ENCODE measurements at places on chromosomes 1 and 21.
A peak's percentile ranks its signal among the peaks of the same experiment; 100 is the strongest.

- no peak for DNase-seq
Observed at GRCh38 chr21:28160378-28160777, 832.3 kb downstream of the LTN1 start.

DNA sequence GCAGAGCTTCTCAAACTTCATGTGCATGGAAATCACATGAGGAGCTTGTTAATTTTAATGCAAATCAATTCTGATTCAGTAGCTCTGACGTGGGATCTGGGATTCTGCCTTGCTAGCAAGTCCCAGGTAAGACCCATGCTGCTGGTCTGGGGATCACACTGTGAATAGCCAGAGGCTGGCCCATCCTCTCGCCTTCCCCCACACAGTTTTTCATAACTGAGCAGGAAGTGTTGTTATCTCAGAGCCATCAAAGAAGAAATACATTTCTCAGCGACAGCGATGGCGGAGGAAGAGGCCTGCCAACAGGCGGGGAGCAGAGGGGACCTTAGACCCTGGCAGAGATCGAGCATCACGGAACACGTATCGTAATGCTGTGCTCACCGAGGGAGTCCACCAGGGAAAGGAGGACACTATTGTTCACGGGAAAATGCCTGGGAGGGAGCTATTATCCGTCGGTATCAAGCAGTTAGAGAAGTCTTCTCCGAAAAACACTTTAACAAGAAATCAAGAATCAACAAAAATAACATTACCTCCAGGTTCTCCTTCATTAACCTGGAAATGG lies 268.9 kb upstream of the TMEM51 start:
- no peak for DNase-seq

DNA sequence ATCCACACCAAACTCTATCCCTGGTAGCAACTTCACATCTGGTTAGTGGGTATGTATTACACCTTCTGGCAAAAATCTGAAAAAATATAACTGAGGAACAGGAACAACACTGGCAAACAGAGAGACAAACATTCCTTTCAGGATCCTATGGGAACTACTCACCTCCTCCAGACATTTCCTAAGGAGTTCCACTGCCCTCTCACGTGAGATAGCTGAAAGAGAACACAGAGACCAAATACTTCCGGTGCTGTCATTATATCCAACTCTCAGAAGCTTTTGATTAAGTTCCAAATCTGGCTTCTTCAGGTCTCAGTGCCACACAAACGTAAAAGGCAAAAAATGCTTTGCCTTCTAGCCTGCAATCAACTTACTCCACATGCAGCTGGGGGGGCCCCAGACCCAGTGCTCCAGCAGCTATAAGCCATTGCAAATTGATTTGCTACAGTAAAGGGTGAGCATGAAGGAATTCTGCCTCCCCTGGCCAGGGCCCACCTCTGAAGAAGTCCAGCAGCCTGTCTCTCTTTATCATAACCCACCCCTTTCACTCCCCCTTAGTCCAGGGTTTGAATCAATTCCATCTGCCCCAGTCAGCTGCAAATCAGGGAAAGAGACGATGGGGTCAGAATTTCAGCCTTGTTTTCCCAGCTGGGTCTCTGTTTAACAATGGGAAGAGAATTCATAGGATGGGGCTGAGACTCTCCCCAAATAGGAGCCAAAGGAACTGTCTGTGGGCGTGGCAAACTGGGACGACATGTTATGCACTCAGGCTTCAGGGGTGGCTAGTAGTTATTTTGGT lies 32.2 kb downstream of the TFAP2E start:
- DNase-seq = no peak

- DNase-seq = no peak
Observed at GRCh38 chr21:29786496-29787360, 153.1 kb downstream of the GRIK1 start.

DNA sequence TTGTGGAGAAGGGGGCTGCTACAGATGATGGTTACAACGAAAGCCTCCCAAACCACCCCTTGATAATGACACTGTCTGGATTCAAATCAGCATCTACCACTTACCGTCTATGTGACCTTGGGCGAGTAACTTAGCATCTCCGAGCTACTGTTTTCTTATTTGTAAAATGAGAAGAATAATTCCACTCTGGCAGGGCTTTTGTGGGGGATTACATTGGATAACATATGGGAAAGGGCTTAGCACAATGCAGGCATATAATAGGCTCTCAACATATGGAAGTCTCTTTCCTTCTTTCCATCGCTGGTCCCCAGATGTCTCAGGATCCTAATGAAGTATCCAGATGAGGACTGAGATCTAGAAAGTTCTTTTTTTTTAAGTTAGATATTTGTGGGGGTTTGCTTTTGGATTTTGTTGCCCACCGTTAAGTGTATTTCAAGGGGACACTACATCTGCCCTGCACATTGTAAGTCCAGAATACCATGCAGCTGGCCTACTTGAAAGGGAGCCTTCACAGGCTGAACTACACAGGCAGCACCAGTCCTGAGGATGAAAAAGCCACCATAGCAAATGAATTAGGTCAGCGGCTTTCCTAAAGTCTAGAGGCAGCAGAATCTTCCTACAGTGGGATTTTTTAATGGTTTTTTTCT lies 172.2 kb upstream of the IRF2BP2 start:
- DNase-seq = no peak

- DNase-seq = no peak
Observed at GRCh38 chr1:207049974-207050391, 1.0 kb downstream of the YOD1 start.

GRCh38 chr1:39453603-39454002 lies 37.8 kb upstream of the BMP8A start:
- DNase-seq = no peak

- DNase-seq = peak; percentile 58
Observed at GRCh38 chr1:174966008-174966572, 33.7 kb upstream of the CACYBP start.

GRCh38 chr1:114320586-114320985 lies 166.9 kb upstream of the SYT6 start:
- DNase-seq = no peak

DNA sequence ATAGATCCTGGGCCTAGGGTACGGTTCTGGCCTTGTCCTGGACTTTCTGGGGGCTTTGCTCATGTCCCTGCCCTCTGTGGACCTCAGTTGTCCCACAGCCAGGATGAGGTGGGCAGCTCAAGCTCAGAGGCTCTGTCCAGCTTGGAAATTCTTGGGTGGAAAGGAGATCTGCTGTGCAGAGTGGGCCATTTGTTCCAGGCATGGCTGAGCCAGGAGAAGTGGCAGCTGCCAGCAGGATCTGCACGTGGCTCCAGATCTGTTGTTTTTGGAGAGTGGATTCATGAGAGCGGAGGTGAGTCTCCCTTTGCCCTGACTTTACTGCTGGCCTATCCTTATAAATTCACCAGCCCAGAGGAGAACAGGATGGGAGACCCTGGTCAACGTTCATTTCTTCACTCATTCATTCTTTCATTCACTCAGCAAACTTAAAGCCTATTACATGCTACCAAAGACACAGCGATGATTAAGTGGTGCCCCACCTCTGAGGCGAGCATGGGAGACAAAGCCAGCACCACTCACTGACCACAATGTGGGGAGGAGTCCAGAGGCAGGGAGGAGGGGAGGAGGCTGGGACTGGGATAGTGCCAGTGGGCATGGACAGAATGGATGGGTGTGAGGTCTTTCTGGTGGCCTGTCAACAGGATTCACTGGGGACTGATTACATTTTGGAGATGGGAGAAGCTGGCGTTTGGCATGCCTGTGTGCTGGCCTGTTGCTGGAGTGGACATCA lies 205.1 kb downstream of the TRABD2B start:
- no peak for DNase-seq

DNA sequence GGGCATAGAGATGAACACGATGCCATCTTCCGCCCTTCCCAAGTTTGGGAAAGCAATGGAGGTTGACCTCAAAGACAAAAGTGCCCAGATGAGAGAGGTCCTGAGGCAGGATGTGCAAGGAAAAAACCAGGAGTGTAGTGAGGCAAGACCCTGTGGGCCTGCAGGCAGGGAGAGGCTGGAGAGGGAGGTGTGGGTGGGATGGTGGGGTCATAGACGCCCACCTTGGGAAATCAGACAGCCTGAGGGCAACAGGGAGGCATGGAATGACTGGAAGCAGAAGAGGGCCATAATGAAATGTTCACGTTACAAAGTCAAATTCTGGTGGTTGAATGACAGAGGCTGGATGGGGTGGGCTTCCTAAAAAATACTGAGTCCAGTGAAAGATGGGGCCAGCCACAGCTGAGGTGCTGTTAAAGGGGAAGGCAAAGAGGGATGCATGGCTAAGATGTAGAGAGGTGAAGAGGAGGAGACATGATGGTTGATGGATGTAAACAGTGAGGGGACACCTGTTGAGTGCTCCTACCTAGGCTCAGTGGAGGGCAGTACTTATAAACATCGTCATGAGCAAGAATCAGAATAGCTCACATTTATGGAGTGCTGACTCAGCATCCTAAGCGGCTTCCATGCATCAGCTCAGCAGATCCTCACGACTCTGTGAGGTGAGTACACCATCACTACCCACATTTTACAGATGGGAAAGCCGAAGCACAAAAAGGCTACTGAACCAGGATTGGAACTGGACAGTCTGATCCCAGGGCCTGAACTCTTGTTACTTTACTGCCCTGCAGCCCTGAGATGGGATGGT lies 42.0 kb downstream of the GRIK3 start:
- no peak for DNase-seq

GRCh38 chr1:9069326-9070100 lies at the start of gene SLC2A5:
TSS of gene SLC2A5 (minus strand) at chr1:9069635. CDS start at chr1:9069536, 99 bp downstream.
- DNase-seq = no peak

- no peak for DNase-seq
Observed at GRCh38 chr1:72690871-72691270, 408.5 kb upstream of the NEGR1 start.

DNA sequence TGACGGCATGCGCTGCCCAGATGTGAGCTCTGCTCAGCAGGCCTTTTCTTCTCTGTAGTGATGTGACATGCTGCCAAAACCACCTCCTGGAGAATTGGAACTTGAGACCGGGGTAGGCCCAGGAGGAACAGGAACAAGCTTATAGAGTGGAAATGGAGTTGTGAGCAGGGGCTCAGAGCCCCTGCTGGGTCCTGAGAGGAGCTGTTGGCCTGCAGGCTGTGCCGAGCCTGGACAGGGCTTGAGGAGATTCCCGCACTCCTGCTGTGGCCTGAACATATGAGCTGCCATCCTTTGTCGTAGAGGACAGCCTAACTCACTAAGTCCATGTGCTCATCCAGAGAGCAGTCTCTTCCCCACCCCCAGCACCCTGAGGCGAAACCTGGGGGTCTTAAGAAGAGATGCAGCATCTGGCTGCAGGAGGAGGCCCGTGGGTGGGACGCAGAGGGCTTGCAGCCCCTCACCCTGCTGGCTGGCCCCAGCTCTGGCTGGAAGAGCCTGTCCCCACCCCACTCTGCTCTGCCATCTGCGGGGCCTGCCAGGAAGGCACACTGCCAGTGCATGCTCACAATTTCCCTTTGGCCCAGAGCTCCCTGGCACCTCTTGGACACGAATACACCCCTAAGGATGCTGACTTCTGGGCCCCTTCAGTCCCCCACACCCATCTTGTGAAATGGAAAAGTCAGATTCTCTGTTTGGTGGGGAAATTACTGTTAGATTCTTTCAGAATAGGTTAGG lies 42.5 kb downstream of the PTPRF start:
- DNase-seq = no peak

DNA sequence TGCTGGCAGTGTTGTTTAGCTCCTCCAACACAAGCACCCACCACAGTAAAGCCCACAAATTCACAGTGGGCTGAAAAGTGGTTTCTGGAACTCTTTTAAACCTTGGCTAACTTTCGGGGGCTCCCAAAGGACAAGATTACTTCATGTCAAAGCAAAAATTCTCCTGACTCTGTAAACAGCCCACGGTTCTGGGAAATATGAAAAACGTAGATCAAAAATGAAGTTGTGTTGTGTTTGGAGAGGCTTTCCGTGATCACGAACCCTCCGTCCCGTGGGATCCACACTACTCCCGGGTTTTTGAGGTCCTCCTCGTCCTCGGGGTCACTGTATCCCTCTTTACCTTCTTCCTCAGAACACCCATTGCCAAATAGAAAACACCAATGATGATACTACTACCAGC lies 159.0 kb upstream of the RUNX1 start:
- DNase-seq = no peak

- peak; percentile 44 for DNase-seq
Observed at GRCh38 chr1:197469620-197470210, 201.7 kb downstream of the CRB1 start.

DNA sequence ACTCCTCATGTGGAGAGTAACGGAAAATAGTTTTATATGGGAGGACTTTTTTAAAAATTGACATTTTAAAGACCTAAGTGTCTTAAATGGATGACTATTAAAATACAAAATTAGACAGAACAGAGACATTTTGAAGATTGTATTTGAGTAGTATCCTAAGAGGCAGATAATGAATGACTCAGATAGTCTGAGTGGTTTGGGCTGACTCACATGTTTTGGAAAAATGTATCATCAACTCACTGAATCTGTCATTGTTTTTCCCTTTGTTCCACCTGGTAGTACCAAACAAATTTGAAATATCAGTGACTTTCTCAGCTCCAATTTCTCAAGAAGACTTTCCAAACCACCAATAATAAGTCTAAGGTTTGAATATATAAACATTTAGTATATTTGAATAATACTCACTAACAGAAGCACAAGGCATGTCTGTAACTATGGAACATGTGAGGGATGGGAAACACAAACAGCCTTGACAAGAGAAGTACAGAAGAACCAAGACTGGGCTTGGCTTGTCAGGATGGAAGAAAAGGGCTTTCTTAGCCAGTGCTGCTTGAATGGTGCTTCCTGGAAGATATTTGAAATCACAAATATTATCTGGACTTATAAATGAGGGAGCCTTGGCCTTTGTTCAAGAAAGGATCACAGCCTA lies 90.6 kb downstream of the SGIP1 start:
- DNase-seq = no peak

- DNase-seq = no peak
Observed at GRCh38 chr1:39370602-39371001, 120.8 kb upstream of the BMP8A start.

DNA sequence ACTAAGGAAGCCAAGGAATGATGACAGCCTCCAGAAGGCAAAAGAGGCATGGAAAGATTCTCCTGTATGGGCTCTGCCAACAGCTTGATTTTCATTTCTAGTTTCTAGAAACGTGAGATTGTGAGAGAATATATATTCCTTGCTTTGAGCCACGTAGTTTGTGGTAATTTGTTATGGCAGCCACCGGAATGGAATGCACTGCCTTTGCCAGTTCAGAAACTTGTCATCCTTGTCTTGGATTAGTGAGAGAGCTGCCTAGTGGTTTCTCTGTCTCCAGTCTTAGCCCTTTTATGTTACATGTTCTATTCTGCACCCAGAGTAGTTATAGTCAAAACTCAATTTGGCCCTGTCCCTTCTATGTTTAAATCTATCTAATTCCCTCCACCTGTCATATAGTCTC lies 216.0 kb upstream of the PTGFR start:
- DNase-seq = no peak

- peak; percentile 26 for DNase-seq
Observed at GRCh38 chr1:234069760-234070159, 165.3 kb downstream of the SLC35F3 start.

DNA sequence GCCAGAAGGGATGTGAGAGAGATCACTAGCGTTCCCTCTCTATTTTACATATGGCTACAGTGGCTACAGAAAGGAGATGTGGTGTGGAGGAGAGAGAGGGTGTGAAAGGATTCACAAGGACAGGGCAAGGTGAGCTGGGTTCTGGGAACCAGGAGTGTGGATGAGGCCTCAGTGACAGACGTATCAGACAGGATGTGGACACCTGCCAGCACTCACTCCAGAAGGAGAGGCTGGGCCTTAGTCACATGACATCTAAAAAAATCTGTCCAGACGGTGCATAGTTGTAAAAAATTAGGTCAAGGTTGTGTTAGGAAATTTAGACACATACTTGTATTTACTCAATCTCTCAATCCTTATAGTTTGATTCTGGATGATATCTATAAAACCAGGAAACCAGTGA lies 10.6 kb downstream of the TRIM67 start:
- no peak for DNase-seq

GRCh38 chr1:43867976-43868740 lies 65.4 kb upstream of the ARTN start:
- no peak for DNase-seq
